CD4-positive, alpha-beta T cell treated with Interleukin-4 for 4 hours (primary cell): ENCODE measurements at places on chromosomes 5 and 9.
A peak's percentile ranks its signal among the peaks of the same experiment; 100 is the strongest.

DNA sequence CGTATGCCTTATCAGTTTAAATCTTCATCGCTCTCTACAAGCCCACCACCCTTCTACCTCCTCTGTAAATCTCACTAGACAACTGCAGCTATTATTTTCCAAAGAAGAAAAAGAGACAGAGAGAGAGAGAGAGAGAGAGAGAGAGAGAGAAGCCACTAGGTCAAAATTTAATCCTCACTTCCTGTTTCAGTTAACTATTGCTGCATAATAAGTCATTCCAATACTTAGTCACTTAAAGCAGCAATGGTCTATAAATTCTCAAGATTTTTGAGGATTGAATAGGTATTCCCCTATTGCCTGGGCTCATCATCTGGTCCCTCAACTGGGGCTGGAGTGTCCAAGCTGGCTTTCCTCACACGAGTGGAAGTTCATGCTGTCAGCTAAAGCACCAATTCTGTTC is 68.8 kb downstream of the ITGA1 start:
- no peak for DNase-seq

DNA sequence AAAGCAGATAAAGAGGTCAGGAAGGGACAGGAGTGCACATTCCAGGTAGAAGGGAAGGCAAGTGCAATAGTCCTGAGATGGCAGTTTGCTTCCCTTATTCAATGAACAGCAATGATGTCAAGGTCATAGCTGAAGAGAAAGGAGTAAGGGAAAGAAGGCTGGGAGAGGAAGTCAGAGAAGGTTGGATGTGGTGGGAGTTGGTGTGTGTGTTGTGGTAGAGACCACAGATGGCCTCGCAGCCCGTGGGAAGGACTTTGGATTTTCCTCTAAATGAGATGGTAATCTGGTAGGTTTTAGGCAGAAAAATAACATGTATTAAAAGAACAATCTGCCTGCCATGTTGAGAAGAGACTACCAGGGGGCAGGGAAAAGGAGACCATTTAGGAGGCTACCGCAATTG is 25.1 kb upstream of the LPAR1 start:
- DNase-seq: no peak

- DNase-seq: no peak
These were observed 233.2 kb upstream of the RASEF start for GRCh38 chr9:83296123-83296522.

- no peak for DNase-seq
These were observed 13.3 kb downstream of the MPDZ start for GRCh38 chr9:13266167-13266566.

DNA sequence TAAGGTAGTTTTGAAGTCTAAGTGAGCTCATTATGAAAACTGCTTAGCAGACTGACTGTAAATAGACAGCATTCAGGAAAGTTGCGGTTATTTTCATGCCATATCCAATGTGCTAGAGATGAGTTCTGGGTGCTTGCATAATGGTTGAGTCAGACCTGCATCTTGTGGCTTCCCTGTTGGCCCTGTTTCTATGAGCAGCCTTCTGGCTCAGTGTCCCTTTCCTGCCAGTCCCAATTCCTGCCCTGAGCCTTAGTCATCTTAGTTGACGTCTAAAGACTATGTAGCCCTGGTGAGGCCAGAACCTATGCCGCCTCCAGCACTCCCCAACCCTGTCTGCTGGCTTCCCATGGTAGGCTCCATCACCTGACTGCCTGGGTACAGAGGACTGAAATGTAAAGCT is 76.3 kb upstream of the TNFSF8 start:
- peak; percentile 37 for DNase-seq

DNA sequence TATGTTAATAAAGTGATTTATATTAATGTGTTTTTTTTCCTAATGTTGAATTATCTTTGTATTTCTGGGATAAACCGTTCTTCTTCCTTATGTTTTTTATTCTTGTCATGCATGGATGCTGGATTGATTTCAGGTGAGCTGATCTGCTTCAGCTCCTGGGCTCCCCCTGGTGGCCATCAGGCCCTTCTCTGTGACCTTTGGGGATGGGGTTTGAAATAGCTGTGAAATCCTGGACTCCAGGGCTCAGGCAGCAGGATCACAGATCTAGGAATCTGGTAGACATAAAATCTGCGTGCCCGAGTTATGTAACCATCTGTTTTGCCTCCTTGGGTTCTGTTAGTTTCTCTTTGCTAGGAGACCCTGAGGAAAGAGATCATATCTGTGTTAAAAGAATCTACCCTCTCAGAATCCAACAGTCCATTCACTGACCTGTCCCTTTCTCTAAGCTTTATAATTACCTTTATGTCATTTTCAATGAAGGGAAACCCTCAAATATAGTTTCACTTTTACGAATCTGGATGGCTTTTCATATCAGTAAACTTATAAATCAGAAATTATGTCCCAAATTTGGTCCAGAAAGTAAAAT is 12.2 kb upstream of the OR13J1 start:
- DNase-seq: peak; percentile 68

DNA sequence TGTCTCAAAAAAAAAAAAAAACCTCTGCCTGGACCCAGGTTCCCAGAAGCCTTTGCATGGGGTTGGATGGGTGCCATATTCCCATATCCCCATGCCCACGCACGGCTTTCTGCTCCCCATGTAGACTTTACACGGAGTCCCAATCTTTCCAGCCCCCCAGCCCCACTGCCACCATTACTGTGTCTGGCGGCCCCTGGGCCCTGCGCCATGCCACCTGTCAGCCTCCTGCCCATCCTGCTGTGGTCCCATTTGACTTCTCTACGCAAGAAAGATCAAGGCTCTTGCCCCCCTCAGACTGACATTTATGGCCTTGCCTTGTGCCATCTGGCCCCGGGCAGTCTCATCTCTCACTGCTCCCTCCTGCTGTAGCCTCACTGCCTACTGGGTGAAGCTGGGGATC is 6.5 kb upstream of the AK1 start:
- no peak for DNase-seq

DNA sequence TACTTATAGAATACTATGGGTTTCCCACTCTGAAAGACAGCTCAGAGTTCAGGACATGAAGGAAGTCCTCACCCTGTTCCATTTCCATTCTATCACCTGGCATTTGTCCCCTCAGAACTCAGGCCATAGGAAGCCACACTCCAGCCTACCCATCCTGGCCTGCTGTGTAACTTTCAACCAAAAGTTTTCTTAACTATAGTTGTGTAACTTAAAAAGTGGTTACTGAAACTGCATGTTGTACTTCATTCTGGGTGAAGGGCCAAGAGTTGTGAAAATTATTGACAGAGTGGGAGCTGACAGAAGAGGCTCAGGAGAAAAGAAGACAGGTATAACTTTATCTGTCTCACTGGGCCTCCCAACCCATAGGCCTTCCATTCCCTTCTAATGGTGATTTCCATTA is 212.5 kb downstream of the RAB3C start:
- no peak for DNase-seq

- no peak for DNase-seq
These were observed 126.3 kb upstream of the ASTN2 start for GRCh38 chr9:117541181-117541580.

- DNase-seq: no peak
These were observed 221.8 kb downstream of the ICE1 start for GRCh38 chr5:5644249-5644648.

DNA sequence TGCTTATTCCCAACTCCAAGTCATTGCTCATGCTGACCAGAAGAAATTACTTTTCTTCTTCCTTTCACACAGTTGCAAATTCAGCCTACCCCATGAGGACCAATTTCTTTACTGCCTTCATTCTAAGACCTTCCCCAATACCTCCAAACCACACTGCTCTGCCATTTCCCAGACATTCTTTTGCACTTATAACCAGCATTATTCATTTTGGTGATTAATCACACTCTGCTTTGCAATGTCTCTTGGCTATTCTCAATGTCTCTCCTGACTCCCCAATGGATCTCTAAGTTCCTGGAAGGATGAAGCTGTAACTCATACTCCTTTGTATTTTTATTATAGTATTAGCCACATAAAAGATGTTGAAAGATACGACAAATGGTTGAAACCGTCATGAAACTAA is 105.7 kb upstream of the RANBP3L start:
- DNase-seq: no peak

DNA sequence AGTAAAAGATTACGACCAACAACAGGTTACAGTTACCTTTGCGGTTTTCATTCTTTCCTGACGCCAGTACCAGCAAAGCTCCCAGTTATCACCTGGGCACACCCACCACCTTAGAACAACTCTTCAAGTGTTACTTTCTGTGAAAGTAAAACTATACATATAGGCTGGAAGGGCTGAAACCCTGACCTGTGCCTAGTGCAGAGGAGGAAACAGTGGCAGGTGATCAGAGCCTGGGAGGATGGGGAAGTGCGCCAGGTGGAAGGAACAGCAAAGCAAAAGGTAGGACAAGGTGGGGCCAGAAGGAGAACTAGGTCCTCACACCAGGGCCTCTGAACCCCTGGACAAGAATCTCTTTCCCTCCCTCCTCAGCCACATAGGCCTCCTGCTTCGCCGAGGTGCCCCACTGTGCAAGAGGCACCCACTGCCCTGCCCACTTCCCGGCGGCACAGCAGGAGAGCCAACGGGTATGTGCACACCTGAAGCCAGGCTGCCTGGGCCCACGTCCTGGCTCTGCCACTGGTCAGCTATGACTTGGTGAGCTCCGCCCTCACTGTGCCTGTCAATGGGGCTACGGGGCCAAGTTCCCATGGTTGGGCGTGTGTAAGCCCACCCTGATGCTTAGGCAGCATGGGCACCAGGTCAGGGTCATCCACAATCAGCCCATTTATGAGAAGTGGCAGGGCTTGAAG is 26.9 kb downstream of the BICD2 start:
- no peak for DNase-seq

DNA sequence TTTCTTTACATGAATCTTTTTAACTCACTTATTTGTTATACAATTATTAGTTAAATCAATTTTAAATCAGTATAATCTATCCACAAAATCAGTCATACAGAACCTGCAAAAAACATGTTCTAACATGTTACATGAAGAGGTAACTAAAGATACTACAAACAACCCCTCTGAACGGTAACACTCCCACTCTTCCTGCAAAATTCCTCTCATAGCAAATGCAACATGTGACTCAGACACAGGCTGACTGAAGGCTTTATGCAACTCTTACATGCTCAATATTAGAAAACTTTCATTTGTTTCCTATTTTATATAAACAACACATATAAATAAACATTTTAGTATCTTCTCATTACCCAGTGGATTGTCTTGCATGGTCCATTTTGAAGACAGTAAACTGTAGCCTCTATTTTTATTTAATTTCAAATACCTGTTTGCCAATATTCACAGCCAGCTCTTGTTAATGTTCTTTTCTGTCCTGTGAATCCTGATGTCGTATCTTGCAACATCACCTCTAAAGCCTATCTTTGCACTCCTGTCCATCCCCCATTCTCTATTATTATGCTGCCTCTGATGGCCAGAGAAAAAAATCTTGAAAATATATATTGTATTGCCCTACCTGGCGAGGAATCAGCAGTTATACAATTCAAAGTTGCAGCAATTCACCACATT is 100.5 kb upstream of the CCDC152 start:
- no peak for DNase-seq

DNA sequence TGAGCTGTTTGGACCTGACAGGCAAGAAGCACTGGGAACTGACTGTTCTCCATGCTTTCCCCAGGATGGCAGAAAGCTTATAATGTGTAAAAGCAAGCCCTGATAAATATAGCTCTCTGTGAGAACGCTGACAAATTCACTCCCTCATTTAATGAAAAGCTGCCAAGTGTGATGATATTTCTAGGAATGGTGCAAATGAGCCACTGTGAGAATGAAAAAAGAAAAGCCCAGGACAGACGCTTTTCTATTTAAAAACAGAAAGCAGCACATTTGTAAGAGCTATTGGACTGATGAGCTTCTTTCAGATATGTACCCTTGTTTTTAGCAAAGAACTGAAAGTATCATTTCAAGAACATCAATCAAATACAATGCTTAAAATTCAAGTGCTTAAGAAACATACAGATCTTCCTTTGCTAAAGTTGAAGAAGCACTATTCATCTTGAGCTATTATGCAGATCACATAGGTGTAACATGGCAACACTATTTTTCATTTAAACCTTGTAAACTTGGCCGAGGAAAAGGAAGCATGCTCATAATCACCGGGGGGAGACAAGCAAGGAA is 842.6 kb upstream of the ACO1 start:
- no peak for DNase-seq

- no peak for DNase-seq
These were observed 18.8 kb upstream of the PRLR start for GRCh38 chr5:35248843-35249780.

DNA sequence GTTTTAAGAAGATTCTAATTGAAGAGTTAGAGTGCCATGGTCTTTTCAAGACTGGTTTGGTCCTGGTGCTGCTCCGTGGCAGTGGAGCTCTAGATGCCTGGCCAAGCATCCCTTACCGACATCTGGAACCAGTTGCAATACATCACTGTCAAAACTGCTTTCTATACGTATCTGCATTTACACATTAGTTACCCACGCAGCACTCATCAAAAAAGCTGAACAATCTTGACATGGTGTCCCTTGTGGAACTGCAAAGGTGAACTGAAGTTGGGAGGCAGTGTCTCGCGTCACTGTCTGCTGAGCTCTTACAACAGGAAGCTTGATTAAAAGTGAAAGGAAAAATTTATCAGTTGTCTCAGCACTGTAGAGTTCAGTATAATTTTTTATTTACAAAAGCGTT is 82.6 kb downstream of the PBX3 start:
- DNase-seq: peak; percentile 67

GRCh38 chr5:131163276-131164119 is 1.6 kb downstream of the HINT1 start:
- peak; percentile 24 for DNase-seq

DNA sequence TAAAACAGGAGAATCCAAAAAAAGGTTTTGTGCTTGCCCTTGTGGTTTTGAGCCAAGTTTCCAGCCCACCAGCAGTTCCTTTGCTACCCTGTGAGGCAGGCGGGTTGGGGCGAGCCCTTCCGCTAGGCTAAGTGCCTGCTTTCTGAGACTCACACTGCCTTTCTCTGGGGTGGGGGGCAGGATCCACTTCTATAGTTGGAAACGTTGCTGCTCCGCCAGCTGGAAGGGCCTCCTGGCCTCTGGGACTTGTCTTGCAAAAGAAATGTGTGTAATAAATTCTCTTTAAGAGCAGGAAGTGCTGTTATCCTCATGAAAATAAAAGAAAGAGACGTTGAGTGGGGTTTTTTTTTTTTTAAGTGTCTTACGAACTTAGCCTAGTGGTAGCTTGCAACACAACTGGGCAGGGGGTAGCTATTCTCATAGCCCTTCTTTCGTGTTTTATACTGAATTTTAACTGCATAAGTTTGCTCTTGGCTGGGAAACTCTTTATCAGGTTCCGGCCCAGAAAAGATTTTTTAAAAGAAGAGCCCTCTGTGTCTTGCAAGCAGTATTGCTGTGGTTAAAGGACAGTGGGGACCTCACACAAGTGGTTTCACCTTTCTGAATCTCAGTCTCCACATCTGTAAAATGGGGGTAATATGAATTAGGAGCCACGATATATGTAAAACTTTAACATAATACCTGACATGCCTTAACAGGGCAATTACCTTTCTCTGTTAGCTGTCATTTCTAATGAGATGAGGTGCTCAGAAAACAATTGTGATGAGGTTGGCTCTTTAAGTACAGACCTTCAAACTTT is 19.8 kb downstream of the JADE2 start:
- no peak for DNase-seq

DNA sequence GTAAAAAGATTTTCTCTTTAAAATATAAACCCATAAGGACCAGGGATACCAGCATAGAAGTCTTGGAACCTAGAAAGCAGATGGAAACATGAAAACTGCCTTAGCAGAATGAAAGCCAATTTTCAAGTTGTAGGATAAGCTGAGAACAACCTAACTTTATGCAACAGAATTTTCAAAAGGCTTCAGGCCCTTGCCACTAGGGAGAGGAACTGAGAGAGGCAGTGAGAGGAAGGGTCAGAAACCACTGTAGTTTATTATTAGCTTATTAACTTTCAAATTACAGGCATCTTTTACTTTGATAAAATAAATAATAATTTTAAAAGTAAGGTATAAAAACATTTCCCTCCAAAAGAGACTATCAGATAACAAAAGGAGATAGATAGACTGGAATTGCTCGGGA is 33.4 kb downstream of the FAM81B start:
- no peak for DNase-seq
